ENCODE measurements at places on chromosomes 7 and 10.

DNA sequence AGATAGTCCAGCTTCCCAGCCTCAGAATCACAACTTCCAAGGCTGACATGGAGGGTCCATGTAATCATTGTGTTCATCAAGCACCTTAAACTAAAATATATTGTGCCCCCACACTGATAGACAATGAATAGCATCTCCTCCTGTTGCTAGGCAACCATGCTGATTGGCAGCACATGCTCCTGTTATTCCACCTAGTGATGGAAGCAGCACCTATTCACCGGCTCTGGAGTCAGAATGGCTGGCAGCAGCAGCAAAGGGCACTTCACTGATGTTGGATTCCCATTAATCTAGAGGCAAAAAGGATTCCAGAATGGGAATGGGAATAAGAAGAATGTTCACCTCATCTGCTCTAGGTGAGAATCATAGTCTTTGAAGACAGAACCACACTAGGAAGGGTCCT is 55.0 kb downstream of the RELN start:
- no peak for ATAC-seq

- peak; percentile 41 for ATAC-seq
Observed at GRCh38 chr10:5625992-5626777, 40.2 kb downstream of the ASB13 start.

DNA sequence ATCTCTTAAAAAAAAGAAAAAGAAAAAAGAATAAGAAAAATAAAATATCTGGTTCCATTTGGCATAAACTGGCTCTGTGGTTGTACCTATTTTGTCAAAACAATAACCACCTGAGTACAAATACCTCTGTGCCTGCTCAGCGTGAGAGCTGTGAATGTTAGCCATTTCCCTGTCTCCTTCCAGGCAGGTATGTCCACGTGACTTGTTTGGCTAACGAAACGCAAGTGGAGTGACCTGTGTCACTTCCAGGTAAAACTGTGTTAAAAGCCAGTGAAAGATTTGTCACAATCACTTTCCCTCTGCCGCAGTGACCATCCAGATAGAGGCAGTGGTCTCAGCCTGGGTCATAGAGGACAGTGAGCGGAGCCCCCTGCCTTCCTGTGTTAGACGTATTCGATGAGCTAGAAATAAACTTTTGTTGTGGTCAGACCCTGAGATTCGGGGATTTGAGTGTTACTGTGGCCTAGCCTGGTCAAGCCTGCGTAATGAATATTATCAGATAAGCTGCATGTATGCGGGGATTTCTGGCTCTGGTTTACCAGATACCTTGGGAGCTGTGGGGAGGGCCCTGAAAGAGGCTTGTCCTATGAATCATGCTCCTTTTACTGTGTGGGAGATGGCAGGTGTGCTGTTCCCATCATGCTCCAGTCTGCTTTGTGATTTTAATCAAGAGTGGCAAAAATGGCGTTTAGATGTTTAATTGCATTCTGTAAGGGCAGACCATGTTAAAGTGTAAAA is 3.8 kb downstream of the PTER start:
- peak; percentile 24 for ATAC-seq

DNA sequence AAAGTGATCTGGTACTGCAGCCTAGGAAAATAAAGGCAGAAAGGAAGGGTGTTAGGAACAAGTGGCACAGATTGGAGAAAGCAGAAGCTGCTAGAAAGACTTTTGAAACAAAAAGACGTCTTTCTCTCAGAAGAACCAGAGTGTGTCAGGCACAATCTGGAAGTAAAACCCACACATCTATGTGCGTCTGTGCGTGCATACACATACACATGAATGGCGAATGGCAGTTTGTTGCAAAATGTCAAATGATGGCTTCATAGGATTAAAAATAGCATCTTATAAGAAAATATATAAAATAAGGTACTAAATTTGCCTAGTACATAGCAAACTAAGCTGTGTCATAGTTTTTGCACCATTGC is 246.3 kb downstream of the CDK14 start:
- no peak for ATAC-seq

DNA sequence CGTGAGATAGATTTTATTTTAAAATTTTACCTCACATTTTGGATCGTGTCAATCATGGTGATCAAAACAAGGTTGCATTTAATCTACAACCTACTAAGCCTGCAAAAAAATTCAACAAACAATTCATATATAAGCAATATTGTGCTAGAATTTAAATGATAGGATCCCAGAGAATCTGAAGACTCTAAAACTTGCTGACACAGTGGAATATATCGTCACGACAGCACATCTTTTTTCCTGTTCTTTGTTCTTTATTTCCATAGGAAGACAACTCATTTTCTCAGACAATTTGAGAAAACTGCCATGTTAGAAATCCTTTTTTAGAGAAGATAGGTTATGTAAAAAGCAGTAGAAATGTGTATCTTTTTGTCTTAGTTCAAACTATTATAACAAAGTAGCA is 820.2 kb upstream of the CELF2 start:
- ATAC-seq: no peak

DNA sequence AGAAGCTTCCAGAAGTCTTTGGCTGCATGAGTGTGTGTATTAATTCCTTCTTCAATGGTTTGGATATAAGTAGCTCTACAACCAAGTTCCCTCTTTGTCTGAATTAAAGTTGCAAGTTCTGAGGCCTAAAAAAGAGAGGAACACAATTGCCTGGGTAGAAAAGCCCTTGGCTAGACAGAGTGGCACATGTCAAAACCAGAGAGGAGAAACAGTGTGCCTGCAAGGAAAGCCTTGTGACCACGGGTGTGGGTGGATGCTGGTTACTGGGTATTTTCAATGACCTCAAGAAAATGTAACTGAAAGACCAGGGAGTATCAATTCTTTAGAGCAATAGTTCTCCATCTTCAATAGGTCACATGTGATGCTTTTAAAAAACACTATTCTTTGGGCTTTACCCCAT is 148.3 kb downstream of the SVIL start:
- ATAC-seq: no peak

DNA sequence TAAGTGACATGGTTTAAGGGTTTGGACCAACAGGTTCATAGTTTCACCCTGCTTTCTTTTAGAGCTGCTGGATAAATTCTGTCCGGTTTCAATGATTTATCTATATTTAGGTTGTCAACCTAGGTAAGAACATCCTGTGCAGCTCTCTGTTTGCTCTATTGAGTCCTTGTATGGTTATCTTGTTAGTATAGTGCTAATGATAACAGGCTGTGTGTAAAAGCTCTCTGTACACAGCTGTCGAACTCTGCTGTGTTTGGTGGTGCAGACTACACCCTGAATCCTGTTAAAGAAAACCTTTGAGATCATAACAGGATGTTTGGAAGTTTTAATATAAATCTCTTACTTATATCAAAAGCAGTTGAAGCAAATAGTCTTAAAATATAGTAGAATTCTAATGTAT is 219.2 kb downstream of the SDK1 start:
- ATAC-seq: peak; percentile 61

DNA sequence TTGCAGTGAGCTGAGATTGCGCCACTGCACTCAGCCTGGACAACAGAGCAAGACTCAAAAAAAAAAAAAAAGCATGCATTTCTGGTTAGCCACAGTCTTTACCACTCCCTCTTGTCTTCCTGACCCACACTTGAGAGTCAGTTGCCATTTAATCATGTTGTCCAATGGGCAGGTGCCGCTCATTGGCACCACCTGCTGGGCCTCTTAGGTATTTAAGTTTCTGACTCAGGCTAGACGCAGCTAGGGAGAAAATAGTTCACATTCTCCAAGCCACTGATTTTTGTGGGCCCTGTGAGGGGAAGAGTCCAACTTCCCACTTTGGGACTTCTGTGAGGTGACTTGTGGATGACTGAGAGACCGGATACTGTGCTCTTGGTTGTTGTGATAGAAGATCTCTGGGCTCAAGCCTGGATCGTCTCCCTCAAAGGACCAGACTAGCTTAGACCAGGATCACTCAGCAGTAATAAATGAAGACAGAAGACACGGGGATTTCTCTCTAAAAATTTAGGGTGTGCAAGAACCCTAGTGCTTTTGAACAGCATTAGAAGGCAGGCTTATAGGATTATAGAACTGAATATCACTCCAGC is 26.8 kb upstream of the SORCS3 start:
- no peak for ATAC-seq

DNA sequence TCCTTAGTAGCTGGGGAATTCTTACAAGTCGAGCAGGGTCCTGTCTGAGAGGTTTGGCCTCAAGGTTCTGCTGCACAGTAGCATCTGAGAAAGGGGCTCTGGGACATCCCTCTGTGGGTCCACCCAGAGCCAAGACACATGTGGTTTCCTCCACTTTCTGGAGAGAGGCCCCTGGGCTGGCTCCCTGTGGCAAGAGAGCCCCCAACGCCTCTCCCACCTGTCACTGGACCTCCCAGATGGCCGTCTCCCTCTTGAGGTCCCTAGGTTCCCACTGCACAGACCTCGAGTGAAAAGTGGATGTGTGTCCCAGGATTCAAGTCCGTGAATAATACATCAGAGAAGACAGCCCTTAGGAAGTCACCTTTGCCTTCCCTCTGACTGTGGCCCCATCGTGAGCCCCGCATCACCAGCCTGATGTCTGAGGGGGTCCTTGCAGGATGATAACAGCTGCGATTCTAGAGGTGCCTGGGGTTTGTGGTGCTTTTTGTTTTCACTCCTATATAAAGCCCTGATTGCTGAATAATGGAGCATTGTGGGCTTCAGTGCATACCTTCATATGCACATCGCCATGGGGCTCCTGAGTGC is 319.0 kb downstream of the GLRX3 start:
- no peak for ATAC-seq

GRCh38 chr7:130890176-130891020 is 156.4 kb upstream of the KLF14 start:
- ATAC-seq: no peak
